ENCODE measurements at places on chromosomes 3 and 15.

GRCh38 chr3:100777271-100777670 is 68.0 kb downstream of the TFG start:
- no peak for DNase-seq

GRCh38 chr3:143594206-143594605 is 254.1 kb downstream of the SLC9A9 start:
- DNase-seq = no peak

GRCh38 chr3:11385326-11385725 is 113.1 kb downstream of the ATG7 start:
- DNase-seq = no peak

DNA sequence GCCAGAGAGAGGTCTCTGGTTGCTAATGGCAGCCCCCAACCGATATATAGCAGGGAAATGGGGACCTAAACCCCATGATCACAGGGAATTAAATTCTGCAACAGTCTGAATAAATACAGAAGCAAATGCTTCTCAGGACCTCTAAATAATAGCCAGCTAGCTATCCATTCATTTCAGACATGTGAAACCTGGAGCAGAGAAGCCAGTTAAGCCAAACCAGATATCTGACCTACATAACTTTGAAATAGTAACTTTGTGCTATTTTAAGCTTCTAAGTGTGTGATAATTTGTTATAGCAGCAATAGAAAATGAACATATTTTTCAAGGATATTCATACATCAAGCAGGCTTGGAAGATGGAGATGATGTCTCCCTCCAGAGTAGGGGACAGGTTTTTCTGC is 1062.9 kb upstream of the CADM2 start:
- DNase-seq = no peak

DNA sequence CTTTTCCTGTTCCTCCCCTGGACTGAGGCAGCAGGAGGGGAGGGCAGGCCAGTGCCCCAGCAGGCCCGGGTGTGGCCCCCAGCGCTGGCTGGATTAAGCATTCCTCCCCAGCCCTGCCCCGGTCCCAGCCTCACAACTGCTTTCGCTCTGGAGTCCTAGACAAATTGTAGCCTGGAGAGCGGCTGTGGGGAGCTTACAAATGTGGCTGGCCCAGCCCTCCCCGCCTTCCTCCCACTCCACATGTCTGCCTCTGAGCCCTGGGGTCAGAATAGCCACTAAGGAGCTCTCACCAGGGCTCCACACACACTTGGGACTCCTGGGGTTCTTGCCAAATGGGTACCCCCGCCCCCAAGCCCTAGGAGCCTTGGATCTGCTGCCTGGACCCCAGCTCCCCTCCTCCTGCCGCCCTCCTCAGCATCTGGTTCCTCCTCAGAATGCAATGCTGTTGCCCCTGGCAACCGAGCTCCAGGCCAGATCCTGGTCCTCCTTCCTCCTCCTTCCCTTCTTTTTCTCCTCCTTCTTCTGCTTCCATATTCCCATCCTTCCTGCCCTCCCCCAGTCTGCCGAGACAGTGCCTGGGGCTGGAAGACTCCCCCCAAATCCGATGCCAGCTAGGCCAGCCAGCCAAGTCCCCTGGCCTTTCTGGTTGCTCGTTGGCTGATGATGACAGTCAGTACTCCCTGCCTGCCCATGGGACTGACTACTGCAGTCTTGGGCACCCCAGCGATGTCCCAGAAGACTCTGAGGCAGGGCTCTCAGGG is 91.1 kb downstream of the LINGO1 start:
- DNase-seq = no peak

GRCh38 chr3:24751020-24751419 is 256.4 kb upstream of the THRB start:
- DNase-seq = no peak

DNA sequence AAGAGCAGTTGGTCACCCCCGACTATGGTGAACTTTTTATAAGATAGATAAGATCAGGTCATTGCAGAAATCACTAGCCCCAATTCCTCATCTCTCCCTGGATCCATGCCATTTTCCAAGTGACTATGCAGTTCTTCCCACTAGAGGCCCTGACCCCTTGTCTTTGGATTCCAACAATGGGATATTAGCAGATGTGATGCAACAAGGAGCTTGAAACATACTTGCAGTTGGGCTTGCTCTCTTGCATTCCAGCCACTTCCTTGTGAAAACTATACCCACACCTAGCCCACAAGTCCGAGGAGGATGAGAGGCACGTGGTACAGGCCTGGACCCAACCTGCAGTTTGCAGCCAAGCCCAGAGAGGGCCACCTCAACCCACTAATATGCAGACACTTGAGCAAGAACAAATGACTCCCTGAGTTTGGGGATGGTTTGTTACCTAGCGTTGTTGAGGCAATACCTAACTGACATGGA is 60.6 kb downstream of the SUCLG2 start:
- DNase-seq = no peak

DNA sequence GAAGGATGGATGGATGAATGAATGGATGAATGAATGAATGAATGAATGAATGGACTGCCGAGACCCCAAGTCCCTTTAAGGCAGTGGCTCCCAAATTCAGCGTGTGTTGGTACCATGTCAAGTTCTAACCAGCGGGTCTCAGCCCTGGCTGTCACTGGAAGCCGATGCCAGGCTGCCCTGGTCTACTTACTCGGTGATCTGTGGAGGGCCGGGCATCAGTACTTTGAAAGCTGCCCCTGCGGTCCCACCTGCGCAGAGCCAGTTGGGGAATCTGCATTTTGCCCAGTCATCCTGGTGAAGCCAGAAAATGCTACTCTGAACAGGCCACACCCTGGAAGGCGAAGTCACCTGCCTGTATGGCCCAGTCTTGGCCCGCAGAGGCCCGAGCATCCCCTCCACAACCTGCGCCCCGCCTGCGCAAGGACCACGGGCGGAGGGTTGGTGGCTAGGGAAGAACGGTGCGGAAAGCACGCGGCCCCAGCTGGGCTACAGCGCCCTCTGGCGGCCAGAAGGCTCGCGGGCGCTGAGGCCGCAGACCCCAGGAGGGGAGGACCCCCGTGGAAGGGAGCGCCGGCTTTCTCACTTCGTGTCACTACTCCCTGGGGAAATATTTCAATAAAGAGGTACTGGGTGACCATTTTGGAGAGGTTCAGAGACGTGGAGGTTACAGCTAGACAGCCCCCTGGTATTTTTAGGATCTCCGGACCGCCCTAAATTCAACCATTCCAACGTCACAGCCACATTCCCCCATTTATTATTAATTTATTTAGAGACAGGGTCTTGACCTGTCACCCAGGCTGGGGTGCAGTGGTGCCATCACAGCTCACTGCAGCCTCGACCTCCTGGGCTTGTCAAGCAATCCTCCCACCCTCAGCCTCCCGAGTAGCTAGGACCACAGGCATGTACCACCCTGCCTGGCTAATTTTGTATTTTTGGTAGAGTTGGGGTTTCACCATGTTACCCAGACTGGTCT is 34.9 kb downstream of the PRKCD start:
- peak; percentile 35 for DNase-seq

- DNase-seq = no peak
These were observed 162.9 kb downstream of the ITPR1 start for GRCh38 chr3:4656059-4656458.

- DNase-seq = no peak
These were observed 15.0 kb downstream of the SPSB4 start for GRCh38 chr3:141065841-141066805.

GRCh38 chr3:39343076-39343717 is 13.7 kb downstream of the CCR8 start:
- no peak for DNase-seq

- DNase-seq = no peak
These were observed 213.9 kb downstream of the CLSTN2 start for GRCh38 chr3:140148824-140149390.

DNA sequence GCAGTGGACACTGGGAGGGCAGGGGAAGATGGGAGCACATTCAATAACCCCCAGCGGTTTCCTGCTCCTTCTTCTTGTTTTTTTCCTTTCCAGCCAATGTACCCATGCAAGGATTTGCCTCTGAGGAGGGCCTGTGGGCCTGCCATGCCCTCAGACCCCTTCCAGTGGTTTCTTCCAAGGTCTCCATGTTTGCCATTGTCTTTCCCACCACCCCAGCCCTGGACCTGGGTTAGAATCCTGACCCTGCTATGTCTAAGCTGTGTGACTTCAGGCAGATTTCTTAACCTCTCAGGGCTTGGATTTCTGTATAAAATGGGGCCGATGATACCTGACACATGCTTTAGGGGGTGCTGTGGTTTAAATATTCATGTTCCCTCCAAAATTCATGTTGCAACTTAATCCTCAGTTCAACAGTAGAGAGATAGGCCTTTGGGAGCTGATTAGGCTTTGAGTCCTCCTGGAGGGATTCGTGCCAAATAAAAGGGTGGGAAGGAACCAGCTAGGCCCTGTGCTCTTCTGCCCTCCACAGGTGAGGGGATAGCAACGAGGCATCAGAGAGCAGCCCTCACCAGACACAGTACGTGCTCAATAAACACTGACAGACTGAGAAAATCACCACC is 46.3 kb upstream of the FLNB start:
- no peak for DNase-seq

DNA sequence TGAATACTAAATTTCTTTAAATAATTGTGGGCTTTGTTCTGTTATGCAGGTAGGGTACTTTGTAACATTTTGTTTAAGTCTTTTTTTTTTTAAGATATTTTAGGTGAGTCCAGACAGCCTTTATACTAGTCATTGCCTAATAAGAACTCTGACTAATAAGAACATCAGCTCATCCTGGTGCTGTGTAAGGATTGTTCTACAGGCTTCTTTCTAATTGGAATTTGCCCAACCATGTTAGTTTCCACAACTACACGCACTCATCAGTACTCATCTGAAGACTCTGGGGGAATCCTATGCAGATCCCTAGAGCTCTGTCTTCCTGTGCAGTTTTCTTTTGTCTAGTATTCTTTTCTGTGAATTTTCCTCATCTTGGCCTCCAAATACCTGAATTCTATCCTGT is 741.8 kb downstream of the IGSF11 start:
- no peak for DNase-seq

DNA sequence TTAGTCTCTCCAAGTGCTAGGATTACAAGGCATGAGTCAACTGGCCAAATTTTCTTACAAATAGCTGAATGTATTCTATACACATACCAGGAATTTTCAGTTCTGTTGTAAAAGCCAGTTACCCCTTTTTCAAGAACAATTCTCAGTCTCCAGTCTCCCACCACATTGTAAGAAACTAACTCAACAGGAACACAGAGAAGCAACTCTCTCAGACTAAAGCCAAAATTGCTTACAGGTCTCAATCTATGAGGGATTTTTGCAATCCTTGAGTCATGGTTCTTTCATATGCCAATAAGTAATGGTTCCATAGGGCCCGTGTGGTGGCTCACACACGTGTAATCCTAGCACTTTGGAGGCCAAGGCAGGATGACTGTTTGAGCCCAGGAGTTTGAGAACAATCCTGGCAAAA is 8.5 kb downstream of the IP6K2 start:
- no peak for DNase-seq

DNA sequence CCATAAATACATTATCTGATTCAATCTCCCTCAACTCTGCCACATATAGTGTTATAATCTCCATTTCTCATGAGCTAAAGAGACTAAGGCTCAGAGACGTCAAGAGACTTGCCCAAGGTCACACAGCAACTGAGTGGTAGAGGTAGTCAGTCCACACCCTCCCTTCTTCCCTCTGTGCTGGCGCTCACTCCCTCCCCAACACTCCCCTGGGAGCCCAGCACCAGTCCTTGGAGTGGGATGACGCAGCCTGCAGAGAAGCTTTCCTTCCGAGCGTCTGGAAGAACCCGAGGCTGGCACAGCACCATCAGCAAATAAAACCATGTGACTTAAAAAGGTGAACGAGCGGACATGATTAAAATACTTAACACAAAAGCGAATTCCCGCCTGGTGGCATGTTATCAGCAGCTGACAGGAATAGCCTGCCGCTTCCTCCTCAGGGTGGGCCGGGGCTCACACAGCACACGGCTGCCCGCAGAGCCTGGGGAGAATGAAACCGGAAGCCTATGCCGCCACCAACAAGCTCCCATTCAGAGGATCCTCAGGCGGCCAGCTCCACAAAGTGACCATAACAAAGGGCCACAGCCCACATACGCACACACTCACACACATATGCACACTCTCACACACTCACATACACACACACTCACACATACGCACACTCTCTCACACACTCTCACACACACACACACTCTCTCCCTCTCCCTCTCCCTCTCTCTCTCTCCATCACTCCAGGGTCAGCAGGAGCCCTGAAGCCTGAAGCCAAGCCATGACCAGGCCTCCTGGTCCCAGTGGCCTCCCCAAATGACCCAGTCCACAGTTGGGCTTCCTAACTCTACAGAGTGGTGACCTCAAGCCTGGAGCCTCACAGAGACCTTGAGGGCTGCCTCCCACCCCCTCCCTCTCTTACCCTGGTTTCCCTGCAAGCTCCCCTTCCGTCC is 120.5 kb downstream of the XXYLT1 start:
- DNase-seq = no peak

- DNase-seq = peak; percentile 8
These were observed 53.9 kb downstream of the C3orf38 start for GRCh38 chr3:88203642-88204055.

- no peak for DNase-seq
These were observed 32.1 kb upstream of the RGMA start for GRCh38 chr15:93121107-93121506.

DNA sequence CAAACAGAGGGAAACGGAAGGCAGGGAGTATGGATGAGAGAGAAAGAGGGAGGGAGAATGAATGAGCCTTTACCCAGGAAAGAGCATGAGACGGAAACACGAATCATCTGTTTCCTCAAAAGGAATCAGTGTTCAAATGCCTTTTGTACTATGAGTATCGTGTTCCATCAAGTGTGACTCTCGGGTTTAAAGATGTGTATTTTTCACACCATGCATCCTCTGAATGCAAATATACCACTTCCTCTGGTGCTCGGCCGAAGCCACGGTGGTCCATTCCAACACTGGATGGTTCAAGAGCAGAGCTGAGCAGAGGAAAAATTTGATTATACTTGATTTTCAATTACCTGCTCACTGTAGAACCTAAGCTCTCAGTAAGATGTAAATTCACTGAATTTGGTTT is 505.1 kb downstream of the MECOM start:
- no peak for DNase-seq

DNA sequence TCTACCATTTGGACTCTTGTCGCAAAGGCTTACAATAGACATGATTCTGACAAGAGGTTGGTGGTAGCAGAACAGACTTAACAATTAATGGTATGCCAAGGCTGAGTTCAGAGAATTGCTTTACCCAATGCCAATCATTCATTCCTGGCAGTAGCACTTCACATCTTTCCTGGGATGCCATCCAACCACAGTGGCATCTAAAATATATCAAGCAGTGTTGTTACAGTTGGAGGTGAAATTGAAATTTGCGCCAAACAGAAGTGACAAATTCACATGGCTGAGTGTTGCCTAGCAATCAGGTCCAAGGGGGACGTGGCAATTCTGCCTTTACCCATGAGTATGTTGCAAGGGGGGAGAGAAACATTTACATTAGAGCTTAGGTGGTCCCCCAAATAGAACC is 21.0 kb upstream of the DPH6 start:
- no peak for DNase-seq

DNA sequence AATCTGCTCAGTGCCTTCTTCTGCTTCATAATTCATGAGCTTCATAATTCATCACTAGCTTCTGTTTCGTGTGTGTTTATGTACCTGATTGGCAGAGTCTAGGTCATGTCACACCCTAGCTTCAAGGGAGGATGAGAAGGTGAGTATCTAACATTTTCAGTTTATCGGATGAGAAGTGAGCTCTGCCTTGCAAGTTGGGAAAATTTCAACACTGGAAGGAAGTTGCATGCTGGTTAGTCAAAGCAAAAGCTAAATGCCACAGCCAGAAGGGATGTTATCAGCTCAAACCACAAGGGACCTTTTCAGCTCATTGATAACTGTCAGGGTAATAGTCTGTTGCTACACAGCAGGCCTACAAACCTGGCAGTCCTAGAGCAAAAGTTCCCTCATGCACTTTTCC is 7.3 kb upstream of the TNFSF10 start:
- no peak for DNase-seq

All from T follicular helper cell (primary cell).